Fibroblast of skin of left quadriceps (primary cell): ENCODE measurements at places on chromosomes 1 and 21.

DNA sequence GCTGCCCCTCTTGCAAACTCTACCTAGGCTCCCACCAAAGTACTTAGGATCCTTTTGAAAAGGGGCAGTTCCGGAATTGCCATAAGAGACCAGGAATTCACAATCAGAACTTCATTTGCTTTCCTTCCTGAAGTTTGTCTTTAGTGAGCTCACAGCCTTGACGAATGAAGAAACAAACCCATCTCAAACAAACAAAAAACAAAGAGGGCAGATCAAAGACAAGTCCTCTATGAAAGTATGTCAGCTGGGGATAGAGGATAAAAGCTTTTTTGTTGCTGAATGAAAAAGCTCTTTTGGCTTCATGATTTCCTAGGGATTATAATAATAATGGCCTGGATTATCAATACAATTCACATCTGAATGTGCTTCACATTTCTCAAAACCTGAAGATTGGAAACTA, 357.9 kb upstream of the DUSP10 start:
- DNase-seq = no peak

GRCh38 chr1:12486401-12487005, 131.5 kb downstream of the DHRS3 start:
- DNase-seq = no peak

DNA sequence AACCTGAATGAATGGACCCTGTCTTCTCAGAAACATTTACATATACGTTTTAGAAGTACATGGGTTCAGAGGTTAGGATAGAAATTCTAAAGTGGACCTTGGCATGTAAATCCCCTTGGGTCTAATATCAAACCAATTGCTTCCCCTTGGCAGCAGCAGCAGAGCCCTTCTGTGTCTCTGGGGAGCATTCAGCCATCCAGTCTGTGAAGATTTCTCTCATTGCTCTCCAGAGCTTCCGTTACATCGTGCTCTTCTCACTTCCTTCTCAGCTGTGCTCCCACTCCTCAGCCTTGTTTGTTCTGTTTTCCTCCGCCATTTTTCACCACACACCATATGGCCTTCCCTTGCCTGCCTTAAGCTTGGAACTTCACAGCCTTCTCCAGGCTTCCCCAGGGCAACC, 61.5 kb upstream of the ATP1B1 start:
- no peak for DNase-seq

DNA sequence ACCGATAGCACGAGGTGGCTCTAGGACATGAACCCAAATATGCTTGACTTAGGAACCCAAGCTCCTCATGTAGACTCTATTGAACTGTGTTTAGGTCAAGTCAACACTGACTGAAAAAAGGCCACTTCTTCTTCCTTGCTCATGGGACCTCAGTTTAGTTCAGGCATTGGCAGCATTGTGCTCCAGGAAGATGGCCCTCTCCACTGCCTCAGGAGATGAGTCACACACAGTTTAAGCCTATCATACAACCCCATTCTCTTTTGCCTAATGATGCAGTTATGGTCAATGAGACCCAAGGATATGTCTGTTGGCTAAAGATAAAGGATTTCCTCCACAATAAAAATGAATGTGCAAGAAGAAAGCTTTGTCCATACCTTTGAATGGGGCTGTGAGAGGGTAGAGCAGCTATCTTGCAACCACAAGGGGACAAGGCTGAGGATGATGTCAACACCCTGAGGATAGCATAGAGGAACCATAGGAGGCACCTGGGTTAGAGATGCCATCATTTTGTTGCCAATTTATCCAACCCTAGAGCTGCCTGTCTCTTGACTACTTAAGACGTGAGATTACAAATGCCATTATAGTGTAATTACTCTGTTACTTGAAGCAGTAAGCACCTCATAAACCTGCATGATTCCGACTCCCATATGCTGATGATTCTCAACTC, 3.0 kb upstream of the TRIM63 start:
- no peak for DNase-seq

- no peak for DNase-seq
Measured at GRCh38 chr1:38003261-38004250, 1.8 kb downstream of the FHL3 start.

GRCh38 chr1:186188004-186188539, 187.0 kb downstream of the TPR start:
- DNase-seq = peak; percentile 76

DNA sequence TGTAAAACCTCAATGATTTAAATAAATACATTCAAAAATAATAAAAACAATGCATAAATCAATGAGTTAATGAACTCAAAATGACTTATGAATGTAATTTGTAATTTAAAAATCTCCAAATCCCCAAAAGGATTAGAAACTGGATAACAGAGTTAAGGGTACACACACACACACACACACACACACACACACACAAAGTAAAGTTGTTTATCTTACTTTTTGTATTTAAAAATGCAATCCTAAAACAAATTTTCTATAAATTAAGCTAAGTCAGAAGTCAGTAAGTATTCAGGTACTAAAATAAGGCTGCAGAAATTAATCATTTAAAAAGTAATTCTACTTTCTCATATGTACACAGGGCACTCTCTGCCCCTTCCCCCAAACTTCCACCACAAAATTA, 1.8 kb downstream of the LRIF1 start:
- DNase-seq = no peak

GRCh38 chr21:26047279-26047967, 123.1 kb downstream of the APP start:
- DNase-seq = no peak

DNA sequence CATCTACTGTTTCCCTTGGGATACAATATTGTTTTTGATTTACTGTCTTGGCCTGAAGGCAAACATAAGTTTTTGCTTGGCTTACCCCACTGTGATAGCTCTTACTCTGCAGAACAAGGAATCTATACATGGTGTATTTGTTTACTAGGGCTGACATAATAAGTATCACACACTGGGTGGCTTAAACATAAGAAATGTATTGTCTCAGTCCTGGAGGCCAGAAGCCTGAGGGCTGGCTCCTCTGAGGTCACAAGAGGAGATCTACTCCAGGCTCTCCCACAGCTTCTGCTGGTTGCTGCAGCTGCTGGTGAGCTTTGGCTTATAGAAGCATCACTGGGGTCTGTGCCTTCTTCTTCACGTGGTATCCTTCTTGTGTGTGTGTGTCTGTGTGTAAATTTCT, 30.7 kb upstream of the IGSF5 start:
- DNase-seq = no peak

GRCh38 chr1:194069168-194069830, 882.9 kb upstream of the B3GALT2 start:
- peak; percentile 6 for DNase-seq

- DNase-seq = peak; percentile 85
Measured at GRCh38 chr1:9413071-9413876, 120.6 kb downstream of the SPSB1 start.

DNA sequence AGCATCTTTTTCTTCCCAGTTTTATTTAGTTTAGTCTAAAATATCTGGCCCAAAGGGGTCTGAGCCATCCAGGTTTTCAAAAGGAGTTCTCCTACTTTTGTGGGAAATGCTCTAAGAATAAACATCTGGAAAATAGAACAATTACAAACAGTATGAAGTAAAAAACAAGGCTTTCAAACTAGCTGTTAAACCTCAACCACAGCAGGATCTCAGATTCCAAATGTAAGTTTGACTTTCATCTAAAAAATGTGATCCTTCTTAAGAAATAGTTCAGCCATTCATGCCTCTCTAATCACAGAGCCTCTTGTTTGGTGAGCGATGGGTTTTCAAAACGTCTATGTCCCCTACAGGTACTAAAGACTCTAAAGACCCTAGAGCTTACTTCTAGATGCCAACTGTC, 413.5 kb downstream of the DUSP10 start:
- no peak for DNase-seq

- DNase-seq = no peak
Measured at GRCh38 chr1:18941221-18942141, 15.0 kb downstream of the IFFO2 start.

- DNase-seq = no peak
Measured at GRCh38 chr1:113783254-113784103, 24.2 kb upstream of the PHTF1 start.

DNA sequence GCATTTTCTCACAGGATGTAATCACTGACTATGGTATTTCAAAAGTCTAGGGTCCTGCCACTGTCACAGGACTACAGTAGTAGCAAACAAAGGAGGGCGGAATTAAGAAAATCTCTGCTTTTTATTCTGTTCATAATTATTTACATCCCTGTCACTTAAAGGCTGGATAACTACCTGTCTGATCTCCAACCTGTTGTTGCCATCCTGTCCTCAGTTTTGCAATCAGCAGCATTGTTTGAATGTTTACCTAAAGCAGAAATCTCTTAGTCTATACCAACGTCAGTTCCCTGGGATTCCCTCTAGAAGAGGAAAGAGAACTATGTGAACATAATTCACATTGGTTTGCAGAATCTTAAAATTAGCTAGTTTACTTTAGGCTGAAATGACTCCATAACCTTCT, 218.5 kb downstream of the PBX1 start:
- DNase-seq = no peak

- no peak for DNase-seq
Measured at GRCh38 chr1:230807561-230808280, 60.5 kb downstream of the CAPN9 start.

- DNase-seq = peak; percentile 98
Measured at GRCh38 chr1:59057211-59057694, 239.6 kb upstream of the FGGY start.
